ENCODE measurements at places on chromosomes 3 and 15.

- no peak for DNase-seq
Measured at GRCh38 chr3:58570851-58571250, 6.3 kb downstream of the FAM107A start.

GRCh38 chr15:45637141-45637540 is 2.3 kb downstream of the SQOR start:
- peak; percentile 55 for DNase-seq

GRCh38 chr3:193743702-193744047 is 150.7 kb downstream of the OPA1 start:
- DNase-seq = no peak

DNA sequence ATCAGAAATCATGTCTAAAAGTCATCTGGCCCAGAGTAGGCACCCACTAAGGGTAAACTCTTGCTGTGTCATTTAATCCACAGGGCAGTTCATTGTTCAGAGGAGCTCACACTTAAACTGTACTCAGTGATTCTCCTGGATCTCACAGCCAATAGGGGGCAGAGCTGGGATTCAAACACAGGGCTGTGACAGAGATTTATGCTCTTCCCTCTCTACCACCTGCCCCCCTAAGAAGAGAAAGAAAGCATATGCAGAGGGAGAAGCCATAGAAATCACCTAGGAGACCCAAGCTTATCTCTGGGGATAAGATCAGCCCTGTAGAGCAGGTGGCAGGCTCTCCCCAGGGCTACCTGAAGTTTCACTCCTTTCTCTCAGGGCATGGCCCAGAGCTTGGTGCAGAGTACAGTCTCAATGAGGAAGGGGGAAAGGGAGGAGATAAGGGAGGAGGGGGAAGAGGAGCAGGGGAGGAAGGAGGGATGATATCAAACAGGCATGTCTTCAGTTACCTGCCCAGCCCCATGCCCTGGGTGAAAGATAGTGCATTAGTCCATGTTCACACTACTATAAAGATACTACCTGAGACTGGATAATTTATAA is 51.8 kb upstream of the ADPGK start:
- DNase-seq = peak; percentile 7

DNA sequence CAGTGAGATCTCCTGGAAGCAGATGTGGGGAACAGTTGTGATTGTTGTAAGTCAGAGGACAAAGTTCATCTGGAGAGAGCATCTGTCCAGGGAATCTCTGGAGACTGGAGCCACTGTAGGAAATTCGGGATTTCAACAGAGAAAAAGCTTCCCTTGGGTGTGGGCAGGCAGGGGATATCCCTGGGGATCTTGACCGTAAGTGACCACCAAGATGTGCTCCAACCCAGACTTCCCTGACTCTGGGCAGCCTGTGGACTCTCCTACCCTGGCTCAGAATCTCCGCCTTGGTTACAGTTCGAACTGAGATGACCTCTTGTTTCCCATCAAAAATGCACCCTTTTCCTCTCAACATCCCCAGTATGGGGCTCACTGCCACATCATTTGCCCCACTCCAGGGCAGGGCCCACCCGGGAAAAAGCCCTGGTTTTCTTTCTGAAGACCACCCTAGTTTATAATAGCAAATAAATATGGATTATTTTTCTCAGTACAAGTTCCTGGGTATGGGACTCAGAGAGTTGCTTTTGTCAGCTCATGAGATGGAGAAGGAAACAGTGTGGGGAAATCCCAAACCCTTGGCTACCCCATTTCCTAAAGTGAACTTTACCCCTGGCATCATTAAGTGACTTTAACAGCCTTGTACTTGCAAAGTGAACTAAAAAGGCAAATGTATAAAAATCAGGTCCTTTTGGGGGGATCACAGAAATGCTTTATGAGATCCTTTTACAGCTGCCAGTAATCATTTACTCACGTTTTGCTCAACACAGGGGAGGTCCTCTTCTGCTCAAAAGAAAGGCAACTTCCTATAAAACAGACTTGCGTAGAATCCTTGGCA is 89.9 kb downstream of the CCNL1 start:
- DNase-seq = no peak

DNA sequence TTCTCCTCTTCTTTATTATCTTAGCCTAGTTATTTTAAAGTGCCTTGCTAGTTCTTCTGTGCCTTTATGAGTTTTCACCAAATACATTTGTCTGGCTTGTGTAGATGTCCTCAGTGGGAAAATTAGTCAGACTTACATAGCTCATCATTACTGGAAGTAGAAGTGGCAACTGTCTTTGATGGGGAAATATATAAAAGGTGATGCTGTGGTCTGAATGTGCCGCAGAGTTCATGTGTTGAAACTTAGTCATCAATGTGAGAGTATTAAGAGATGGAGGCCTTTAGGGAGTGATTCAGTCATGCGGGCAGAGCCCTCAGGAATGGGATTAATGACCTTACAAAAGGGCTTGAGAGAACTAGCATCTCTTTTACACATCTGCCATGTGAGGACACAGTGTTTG is 6.4 kb upstream of the ERICH6 start:
- DNase-seq = no peak

- DNase-seq = no peak
Measured at GRCh38 chr3:82355228-82355627, 593.8 kb upstream of the GBE1 start.

- peak; percentile 76 for DNase-seq
Measured at GRCh38 chr3:195147649-195148080, 123.3 kb downstream of the XXYLT1 start.

DNA sequence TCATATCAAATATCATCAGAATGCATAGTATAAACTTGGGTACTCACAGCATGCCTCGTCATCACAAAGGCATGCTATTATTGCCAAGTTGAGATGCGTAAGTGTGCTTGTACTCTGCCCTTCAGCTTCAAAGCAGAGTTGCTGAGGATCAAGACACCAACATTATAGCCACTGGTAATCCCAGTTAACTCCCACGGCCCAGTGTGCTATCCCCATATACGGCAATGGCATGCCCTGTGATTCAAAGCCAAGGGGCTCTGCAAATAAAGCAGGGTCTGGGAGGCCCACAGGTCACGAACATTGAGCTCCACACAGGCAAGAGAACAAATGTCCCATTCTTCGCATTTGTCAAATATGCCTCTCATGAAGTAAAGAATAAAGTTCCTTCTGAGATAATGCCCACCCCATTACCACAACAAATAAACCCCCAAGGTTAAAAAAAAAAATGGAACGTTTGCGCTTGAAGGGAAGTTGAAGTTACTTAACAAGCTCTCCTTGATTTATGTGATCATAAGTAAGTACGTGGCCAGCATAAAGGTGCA is 298.1 kb upstream of the NECTIN3 start:
- no peak for DNase-seq

GRCh38 chr3:122921791-122922651 is 105.5 kb downstream of the SEMA5B start:
- DNase-seq = peak; percentile 59

- no peak for DNase-seq
Measured at GRCh38 chr3:146086211-146086610, 74.8 kb downstream of the PLOD2 start.

- no peak for DNase-seq
Measured at GRCh38 chr15:60793656-60794055, 314.7 kb upstream of the ICE2 start.

- no peak for DNase-seq
Measured at GRCh38 chr15:39054128-39054732, 489.6 kb upstream of the RASGRP1 start.

DNA sequence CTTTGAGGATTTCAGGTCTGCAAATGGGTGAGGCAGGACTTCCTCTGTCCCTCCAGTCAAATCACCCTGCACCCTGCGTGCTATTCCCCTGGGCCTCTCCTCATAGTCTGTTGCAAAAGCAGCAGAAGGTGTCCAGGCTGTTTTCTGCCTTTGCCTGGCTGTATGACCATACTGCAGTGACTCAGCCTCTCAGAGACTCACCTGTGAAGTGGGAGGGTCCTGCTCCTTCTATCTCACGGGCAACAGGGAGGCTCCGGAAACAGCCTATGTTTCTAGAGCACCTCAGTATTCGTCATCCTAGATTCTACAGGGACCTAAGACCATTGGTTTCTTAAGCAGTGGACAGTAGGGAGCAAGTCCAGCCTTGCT is 216.4 kb downstream of the TLE3 start:
- no peak for DNase-seq

- peak; percentile 93 for DNase-seq
Measured at GRCh38 chr15:90320062-90320884, 31.8 kb upstream of the ZNF774 start.

GRCh38 chr15:58738046-58738707 is 11.3 kb downstream of the ADAM10 start:
- DNase-seq = peak; percentile 38

DNA sequence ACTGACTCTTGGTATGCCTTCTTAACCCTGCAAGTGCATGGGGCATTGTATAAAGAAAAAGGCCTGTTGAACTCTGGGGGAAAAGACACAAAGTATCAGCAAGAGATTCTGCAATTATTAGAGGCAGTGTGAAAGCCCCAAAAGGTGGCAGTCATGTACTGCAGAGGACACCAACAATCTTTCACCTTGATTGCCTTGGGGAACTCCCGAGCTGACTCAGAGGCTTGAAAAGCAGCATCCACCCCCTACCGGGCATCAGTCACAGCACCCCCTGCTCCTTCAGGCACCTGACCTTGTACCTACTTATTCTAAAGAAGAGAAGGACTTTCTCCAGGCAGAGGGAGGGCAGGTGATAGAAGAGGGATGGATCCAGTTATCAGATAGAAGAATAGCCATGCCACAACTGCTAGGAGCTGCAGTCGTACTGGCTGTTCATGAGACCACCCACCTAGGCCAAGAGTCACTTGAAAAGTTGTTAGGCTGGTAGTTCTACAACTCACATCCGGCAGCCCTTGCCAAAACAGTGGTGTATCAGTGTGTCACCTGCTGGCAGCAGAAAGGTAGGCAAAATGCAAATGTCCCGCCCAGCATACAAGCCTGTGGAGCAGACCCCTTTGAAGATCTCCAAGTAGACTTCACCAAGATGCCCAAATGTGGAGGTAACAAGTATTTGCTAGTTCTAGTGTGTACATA is 241.6 kb upstream of the CNTN6 start:
- no peak for DNase-seq

- DNase-seq = no peak
Measured at GRCh38 chr15:63040509-63040908, 2.0 kb upstream of the TPM1 start.

- DNase-seq = peak; percentile 1
Measured at GRCh38 chr3:89699771-89700170, 592.4 kb downstream of the EPHA3 start.

DNA sequence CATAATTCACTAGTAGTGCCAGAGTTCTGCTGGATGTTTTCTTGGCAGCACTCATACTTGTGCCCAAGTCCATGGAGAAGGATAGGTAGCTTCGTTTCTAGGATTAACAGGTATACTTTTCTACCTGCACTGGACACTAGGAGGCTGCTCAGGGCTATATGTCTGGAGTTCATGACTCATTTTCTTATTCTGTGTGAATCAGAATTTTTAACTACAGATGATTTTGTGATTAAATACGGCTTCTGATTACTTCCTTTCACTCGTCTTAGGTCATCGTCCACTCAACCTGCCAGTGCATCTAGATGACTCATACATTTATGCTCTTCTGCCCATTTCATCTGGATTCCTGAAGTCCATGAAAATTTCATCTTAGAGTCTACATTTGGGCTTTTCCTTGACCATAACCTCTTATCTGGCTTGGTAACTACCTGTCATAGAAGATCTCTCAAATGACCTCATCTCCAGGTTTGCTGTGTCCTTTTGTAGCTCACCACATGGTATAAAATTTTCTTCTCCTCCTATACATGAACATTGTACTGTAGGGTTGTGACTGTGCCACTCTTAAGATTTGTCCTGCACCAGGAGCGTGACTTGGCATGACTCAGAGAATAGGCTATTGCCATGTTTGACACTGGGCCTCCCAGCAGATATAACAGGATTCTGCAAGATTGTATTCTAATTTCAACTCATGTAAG is 66.7 kb upstream of the GCSAM start:
- no peak for DNase-seq

DNA sequence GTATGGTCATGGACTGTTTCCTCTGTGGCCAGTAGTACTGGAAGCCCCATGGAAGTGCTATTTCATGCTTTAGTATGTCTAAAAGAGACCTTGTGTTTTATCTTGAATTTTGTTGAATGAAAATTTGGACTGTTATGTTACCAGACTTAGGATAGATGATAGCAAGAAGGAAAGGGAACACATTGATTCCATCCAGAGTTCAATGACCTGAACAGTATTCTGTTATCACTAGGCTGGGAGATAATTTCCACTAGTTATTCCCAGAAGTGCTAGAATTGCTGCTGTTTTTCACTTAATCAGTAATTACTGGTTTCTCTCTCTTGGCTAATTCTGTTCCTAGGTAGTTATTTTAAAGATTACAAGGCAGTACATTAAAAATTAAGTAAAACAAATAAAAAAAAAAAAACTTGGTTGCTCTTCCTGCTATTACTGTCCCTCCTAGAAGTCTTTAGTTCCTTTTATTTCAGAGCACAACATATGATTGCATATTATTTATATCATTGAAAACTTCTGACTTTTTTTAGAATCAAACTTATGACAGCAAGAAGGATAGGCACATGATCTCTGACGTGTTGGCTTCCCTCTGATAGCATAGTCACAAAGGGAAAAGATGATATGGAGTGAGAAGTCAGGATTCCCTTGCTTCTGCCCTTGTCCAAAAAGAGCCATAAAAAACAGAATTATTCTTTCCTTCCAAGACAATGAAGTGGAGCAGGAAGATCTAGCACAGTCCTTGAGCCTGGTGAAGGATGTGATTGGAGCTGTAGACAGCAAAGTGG is 72.2 kb downstream of the KLHL25 start:
- DNase-seq = no peak

DNA sequence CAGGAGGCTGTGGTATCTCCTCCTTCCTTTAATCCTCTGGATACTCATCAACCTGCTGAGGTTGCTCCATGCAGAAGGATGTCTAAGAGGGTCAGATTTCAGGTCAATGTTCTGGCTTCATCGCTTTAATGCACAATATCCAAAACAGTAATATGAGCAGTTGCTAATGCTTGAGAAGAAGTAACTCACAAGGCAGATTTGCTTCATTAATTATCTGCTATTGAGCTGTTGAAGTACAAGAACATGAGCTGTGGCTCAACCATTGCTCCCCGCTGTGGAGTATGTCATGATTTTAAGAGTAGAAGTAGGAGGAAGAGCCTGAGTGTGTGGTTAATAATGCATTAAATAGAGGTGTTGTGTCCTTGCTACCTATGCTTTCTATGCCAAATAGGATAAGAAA is 1412.9 kb upstream of the ALCAM start:
- DNase-seq = no peak
